Tibial nerve (tissue), 4 donors: ENCODE measurements at places on chromosomes 12 and 14.

DNA sequence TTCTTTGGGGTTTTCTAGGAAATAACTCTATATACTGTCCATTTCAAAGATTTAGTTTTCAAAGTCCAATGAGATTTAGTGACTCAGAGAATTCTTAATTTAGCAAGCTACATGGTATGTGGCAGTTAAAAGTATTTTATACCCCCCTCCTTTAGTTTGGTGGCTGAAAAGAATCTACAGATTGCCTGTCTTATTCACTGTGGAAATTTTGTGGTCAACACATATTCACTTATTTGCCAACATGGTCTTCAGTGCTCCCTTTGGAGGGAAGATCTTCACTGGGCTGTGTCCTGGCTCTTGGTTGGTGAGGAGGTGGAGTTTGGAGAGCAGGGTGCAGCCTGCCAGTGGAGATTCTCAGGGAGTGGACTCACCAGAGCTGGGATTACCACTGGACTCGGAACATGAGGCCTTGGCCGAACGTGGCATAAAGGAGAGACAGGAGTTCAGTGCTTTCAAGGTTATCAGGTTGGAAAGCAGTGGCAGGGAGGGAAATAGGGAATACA is 39.8 kb downstream of the SAMD4A start:
- no peak for DNase-seq

GRCh38 chr14:30410986-30411385 is 148.0 kb upstream of the G2E3 start:
- DNase-seq = no peak

DNA sequence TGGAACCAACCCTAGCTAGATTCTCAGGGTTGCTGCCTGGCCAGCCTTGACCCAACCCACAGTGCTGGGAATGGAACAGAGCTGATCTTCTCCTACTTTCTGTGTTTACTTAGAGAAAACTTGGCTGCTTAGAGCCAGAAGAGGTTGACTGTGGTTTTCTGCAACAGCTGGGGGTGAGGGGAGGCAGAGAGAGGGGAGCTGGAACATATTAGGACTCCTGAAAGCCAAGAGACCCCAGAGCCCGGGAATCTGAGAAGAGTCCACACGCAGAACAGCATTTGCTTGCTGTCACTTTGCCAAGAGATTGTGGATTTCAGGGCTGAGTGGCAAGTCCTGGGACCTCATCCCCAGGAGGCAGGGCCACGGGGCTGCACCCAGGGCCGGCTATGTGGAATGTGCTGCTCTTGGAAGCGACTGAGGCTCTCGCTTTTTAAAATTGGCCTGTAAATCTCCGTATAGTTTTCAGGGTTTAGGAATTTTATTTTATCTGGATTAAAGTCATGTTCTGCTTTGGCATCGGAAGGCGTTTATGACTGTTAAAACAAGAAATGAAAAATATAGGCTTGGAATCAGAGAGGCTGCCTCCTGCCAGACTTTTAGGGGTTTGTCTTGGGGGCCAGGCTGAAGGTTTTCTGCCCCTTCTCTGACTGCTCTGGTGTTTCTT is 22.3 kb upstream of the MED13L start:
- DNase-seq = no peak

DNA sequence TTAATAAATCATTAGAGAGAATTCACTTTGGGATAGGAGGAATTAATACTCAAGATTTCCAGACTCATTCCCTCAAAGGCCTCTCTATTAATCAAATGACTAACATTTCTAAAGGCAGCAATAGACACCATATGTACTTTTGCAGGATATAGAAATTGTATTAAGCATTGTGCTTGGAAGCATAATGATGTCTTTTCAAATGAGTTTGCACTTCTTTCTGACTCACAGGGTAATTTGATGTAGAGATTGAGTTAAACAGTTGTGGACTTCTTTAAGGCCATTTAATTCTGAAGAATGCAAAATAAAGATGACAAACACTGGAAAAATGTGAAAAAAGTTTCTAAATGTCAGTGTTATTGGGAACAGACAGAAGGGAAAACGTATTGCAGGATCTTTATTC is 63.4 kb upstream of the CSRP2 start:
- no peak for DNase-seq

DNA sequence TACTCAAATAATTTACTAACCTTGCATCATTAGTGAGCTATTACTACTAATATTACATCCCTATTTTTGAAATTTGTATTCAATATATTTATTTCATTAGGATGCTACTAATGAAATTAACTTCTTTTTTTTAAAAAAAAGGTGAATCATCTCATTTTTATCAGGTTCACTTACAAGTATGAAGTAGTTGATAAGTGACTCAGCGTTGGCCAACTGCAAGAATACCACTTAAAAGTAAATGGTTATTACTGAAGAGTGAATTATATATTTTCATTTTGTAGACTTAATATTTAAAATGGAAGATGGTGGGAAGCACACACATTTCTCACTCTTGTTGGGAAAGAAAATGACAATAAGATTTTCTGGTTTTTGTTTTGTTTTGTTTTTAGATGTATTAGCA is 19.6 kb downstream of the OR4N2 start:
- no peak for DNase-seq

DNA sequence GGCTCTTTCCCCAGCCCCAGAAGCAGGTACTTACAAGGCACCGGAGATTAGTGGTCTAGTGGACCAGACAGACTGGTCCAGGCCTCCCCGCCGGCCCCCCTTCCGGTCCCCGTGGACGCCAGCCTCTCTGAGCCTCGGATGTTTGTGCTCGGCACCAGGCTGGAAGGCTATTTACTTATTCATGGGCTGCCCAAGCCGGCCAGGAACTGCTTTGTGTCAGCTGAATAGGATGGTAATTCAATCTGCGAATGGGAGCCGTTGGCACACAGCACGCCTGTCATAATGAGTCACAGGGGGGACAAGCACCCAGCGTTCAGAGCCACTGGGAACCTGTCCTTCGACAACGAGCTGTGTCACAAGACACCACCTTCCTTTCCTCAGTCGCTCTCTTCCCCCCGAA is 82.3 kb downstream of the RIMBP2 start:
- no peak for DNase-seq

DNA sequence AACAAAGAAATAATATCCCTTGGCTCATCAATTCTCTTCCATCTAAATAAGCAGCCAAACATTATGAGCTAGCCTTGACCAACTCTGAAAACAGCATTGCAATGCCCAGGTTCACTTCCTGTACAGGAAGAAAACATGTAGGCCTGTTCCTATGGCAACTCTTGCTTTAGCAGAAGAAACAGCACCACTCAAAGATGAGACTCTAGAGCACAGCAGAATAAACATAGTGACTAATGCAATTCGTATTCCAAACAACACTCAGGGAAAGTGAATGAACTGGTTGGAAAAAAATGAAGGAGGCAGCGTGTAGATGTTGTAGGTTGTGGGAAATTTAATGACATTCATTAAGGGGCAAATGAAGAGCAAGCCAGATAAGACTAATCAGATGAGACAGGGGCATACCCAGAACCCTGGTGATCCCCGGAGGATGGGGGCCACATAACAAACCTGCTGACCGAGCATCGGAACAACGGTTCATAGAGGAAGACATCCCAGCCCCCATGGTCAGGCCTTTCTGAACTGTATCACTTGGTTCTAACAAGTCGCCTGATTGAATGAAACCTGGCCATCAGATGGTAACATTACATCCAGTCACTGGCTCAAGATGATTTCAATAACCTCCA is 9.0 kb downstream of the ARHGDIB start:
- DNase-seq = no peak

- no peak for DNase-seq
Measured at GRCh38 chr14:44912041-44912869, 49.5 kb downstream of the KLHL28 start.

DNA sequence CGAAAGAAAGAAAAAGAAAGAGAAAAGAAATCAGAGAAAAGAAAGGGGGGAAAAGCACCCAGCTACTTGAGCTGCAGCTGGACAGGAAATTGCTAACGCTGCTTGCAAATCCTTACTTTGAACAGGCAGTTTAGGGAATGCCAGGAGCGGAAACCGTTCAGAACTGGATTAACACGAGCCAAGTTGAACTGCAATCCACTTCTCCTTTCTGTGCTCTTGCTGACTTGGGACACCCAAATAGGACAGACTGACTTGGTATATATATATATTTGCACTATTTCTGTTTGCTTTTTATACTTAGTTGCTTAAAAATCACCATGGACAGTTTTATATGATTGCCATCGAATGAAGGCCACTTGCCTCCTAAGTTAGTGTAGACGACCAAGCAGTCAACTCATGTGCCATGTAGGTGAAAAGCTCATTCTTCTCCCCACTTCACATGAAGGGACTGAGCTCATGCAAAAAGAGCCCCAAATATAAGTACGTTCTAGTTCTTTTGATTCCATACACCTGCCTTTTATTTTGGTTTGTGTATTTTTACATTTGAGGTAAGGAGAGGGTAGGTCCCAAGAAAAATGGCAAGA is 5.5 kb downstream of the DUSP6 start:
- DNase-seq = no peak

DNA sequence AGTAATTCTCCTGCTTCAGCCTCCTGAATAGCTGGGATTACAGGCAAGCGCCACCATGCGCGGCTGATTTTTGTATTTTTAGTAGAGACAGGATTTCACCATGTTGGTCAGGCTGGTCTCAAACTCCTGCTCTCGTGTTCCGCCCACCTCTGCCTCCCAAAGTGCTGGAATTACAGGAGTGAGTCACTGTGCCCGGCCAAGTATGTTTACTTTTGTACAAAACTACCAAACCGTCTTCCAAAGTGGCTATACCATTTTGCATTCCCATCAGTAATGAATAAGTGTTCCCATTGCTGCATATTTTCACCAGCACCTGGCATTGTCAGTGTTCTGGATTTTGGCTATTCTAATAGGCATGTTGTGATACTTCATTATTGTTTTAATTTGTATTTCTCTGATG is 8.4 kb upstream of the KRT6A start:
- no peak for DNase-seq

- no peak for DNase-seq
Measured at GRCh38 chr12:109741970-109742703, 28.5 kb downstream of the FAM222A start.

GRCh38 chr12:69608114-69608513 is 2.6 kb downstream of the LRRC10 start:
- DNase-seq = no peak

DNA sequence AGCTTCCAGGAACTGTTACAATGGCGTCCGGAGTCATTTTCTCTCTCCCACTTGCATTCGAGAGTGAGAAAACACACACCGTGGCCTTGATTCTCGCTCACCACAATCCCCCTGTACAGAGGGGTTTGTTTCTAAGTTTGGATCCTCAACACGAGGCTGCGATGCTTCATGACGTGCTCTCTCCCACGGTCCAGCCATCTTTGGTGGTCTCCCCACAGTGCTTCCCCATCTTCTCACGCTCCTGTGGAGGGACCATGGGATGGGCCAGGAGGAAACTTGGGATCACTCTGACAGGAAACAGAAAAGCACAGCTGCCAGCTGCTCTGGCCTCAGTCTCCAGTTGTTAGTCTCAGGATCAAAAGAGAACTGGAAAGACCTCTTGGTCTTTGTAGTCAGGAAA is 28.1 kb downstream of the OR10P1 start:
- DNase-seq = no peak

- no peak for DNase-seq
Measured at GRCh38 chr12:68428724-68429501, 96.8 kb upstream of the MDM1 start.

GRCh38 chr14:44812672-44813071 is 149.1 kb downstream of the KLHL28 start:
- no peak for DNase-seq

GRCh38 chr12:47165934-47166333 is 86.2 kb upstream of the AMIGO2 start:
- DNase-seq = no peak

GRCh38 chr14:106802413-106803364 is 1276.3 kb downstream of the TMEM121 start:
- DNase-seq = no peak

- no peak for DNase-seq
Measured at GRCh38 chr14:93072659-93073357, 42.9 kb downstream of the ITPK1 start.

DNA sequence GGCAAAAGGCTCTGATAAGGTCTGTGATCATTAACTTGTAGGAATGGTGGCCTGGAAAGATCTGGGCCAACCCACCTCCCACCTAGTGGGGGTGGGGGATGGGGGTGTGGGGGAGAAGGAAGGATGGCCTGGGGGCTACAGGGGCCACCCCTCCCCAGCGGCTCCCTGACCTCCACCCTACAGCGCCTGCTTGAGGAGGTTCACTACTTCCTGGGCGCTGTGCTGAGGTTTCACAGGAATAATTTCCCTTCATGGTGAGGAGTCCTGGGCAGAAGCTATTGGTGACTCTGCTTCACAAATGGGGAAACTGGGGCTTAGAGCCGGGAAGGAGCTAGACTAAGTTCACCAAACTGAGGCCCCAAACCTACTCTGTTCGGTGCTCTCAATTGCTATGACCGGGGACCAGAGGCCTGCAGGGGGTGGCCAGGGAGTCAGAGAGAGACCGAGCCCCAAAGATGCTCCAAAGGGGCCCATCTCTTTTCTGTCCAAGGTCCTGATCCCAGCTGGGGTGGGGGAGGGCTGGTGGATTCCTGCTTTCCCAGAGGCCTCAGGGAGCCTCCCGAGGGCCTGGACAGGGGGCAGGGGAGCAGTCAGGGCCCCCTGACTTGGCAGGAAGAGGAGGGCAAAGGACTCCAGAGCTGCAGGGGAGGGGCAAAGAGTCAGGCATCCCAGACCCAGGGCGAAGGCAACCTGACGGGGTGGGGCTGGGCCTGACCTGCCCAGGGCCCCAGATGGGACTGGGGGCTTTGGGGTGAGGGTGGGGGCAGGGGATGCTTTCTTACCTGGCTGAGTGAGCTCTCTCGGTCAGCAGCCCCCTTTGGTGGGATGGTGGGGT is 1.7 kb downstream of the HNF1A start:
- DNase-seq = no peak

DNA sequence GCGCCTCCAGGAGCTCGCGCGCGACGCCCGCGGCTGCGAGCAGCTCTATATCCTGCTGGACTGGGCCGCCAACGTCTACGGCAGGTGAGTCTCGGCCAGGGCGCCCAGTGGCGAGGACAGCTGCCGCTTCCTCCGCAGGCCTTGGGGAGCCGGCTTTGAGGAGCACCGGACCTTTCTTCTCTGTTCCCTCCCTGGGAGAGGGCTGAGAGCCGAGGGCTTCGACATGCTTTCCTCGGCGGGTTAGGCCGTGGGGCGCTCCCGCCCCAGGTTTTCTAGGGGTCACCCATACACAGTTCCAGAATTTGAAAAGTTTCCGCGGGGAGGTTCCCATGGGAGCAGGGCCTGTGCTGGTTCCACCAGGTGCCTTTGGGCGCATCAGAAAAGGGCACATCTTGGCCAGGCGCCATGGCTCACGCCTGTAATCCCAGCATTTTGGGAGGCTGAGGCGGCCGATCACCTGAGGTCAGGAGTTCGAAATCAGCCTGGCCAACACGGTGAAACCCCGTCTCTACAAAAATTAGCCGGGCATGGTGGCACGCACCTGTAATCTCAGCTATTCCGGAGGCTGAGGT is 8.2 kb downstream of the EXOC3L4 start:
- no peak for DNase-seq
